ENCODE measurements at places on chromosomes 4 and X. TPM values are rescaled to one million over a fixed set of nuclear protein-coding genes. Genes with fewer than 3 reads are reported as not detected.

DNA sequence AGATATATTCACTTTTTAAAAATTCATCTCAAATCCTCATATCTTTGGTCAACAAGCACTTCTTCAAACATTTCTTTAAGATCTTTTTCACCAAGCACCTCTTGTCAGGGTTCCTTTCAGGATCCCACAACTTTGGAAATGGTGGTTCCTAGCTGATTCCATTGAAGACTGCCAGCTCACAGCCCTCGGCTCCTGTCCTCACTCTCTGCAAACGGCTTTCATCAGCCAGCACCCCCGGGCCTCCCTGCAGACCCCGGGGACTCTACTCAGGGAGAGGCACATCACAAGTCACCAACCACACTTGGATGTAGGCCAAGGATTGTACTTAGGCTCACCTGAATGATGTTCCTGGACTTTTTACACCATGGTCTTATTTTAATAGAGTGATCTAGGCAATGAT, 20.0 kb downstream of the ZBTB33 start:
- DNase-seq, result no peak

DNA sequence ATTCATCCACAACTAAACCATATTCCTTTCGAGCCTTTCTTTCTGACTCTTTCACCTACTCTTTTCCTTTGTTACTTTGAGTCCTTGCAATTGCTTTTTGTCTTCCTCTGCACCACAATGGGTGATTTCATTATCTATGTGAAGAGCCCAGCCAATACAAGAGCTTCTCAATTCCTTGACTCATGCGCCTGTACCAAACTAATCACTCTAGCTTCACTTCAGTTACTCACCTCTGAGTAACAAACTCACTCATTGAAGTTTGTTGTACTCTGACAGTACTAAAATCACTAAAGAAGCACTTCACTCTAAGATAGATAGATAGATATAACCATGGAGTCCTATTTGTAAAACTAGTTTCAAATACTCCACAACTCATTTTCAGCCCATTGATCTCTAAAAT, 191.7 kb upstream of the EPHA5 start:
- no peak for DNase-seq

- DNase-seq, result no peak
Measured at GRCh38 chr4:54282837-54283236, 53.7 kb downstream of the PDGFRA start.

DNA sequence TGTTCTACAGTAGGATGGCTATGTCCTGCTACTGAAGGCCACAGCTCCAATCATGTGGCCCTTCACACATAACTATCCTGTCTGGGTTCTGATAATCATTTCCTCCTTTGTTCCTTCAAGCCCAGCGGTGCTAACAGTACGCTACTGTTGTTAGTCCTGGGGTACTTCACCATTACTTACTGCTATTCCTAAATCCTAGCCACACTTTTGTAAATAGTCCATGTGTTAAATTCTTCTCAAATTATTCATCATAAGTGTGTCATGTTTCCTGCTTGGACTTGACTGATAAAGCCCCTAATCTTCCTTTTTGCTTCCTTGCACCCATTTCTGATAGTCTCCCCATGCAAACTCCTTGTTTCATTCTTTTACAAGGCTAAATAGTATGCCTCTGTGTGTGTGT, 332.6 kb downstream of the FGF13 start:
- DNase-seq, result no peak

The HADH gene
- 20.2 TPM for total RNA-seq

The TBC1D8B gene
- total RNA-seq, result not detected
